ENCODE measurements at places on chromosomes 4 and X. TPM values are rescaled to one million over a fixed set of nuclear protein-coding genes. Genes with fewer than 3 reads are reported as not detected.

CSN1S1 gene
- polyA plus RNA-seq = not detected

MAGED4 gene
- polyA plus RNA-seq = 60.3 TPM

NAA11 gene
- polyA plus RNA-seq = 0.86 TPM

NPY1R gene
- 2.0 TPM for polyA plus RNA-seq

EGF gene
- 16.4 TPM for polyA plus RNA-seq

DCAF12L1 gene
- 1.3 TPM for polyA plus RNA-seq

TGIF2LX gene
- not detected for polyA plus RNA-seq

ATP6AP2 gene
- polyA plus RNA-seq = 63.5 TPM

PDGFRA gene
- 66.5 TPM for polyA plus RNA-seq

ZCCHC18 gene
- 1.5 TPM for polyA plus RNA-seq

IL2 gene
- not detected for polyA plus RNA-seq

GAGE1 gene
- not detected for polyA plus RNA-seq

H2BW2 gene
- 0.62 TPM for polyA plus RNA-seq

PNMA5 gene
- 0.06 TPM for polyA plus RNA-seq

F8A1 gene
- 9.6 TPM for polyA plus RNA-seq

NAA15 gene
- polyA plus RNA-seq = 25.9 TPM

CXorf49 gene
- not detected for polyA plus RNA-seq

SHROOM3 gene
- 34.3 TPM for polyA plus RNA-seq

IL21 gene
- not detected for polyA plus RNA-seq

C1QTNF7 gene
- polyA plus RNA-seq = 2.0 TPM

SMAD1 gene
- polyA plus RNA-seq = 78.0 TPM

MAOB gene
- 0.35 TPM for polyA plus RNA-seq

IBSP gene
- not detected for polyA plus RNA-seq

GPRASP2 gene
- 16.6 TPM for polyA plus RNA-seq

SLC7A11 gene
- polyA plus RNA-seq = 0.46 TPM

XAGE1A gene
- not detected for polyA plus RNA-seq

MFSD8 gene
- polyA plus RNA-seq = 17.3 TPM

RAB41 gene
- polyA plus RNA-seq = 0.36 TPM

PABPC5 gene
- 5.4 TPM for polyA plus RNA-seq

CSAG1 gene
- not detected for polyA plus RNA-seq

GJB1 gene
- not detected for polyA plus RNA-seq

Data from hindlimb muscle (tissue), 1 donor.